ENCODE measurements at places on chromosomes 1 and 21.
A peak's percentile ranks its signal among the peaks of the same experiment; 100 is the strongest.

DNA sequence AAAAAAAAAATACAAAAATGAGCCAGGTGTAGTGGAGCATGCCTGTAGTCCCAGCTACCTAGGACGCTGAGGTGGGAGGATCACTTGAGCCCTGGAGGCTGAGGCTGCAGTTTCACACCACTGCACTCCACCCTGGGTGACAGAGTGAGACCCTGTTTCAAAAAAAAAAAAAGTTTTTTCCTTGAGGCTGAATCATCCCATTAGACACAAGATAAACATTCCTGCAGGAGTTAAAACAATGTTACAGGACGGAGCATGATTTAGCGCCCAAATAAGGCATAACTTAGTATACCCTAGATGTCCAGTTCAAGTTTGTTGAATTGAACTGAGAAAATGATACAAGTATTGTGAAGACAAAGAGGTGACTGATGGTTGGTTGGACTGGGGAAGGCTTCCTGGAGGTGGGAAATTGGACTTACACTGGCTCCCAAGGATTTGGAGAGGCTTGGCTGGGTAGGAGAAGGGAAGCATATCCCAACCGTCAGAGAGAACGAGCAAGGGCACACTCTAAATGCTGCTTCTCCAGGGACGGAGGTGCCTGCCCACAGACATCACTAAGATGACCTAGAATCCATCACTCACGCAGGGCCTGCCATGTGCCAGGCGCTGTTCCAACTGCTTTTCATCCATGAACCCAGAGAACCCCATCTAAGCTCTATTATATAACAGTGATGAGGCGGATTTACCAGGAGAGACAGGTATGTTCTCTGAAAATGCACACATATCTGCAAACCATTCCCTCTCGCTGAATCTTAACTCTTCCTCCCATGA lies 610.6 kb downstream of the KIF26B start:
- DNase-seq: no peak

GRCh38 chr1:71638081-71638766 lies 557.4 kb upstream of the ZRANB2 start:
- no peak for DNase-seq

DNA sequence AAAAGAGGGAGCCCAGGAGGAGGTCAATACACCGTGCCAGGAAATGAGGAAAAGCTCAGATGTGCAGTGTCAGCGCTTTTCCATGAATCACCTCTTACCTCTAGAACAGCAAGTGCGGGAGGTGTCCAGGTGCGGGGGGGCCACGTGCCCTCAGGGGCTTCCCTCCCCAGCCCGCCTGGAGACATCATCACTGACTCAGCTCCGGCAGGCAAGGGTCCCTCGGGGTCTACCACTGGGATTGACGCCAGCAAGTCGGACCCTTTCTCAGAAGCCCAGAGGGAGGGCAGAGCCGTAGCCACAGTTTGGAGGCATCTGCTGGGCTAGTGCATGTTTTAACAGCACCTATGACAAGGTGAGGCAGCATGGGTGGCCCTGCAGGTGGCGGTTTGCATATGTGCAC lies 67.4 kb upstream of the TRAPPC10 start:
- no peak for DNase-seq

GRCh38 chr1:174956976-174957375 lies 42.8 kb upstream of the CACYBP start:
- no peak for DNase-seq

- DNase-seq: peak; percentile 72
Observed at GRCh38 chr1:182143154-182143657, 81.7 kb upstream of the ZNF648 start.

DNA sequence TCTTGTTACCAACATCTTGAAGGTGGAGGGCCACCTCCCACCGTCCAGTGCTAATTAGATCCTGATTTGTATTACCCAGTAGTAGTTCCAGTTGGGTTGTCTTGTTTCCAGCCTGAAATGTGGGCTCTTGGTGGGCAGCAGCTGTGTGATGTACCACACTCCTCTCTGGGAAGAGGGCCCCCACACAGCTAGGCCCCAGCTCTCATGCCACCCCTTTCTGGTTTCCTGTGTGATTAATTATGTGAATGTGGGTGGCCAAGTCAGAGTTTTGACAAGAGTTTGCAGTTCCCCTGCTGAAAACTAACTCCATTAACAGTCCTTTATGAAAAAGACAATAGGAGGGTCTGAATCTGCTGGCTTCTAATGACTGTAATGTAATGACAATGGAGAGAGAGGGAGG lies 3.8 kb downstream of the HMGB4 start:
- DNase-seq: no peak

- DNase-seq: no peak
Observed at GRCh38 chr1:227959325-227959860, 11.7 kb upstream of the WNT9A start.

- DNase-seq: no peak
Observed at GRCh38 chr1:17885663-17886320, 130.7 kb downstream of the ACTL8 start.

- DNase-seq: no peak
Observed at GRCh38 chr1:154222518-154222917, 1.8 kb downstream of the UBAP2L start.

GRCh38 chr1:204341380-204341779 lies 18.3 kb downstream of the PLEKHA6 start:
- DNase-seq: no peak

DNA sequence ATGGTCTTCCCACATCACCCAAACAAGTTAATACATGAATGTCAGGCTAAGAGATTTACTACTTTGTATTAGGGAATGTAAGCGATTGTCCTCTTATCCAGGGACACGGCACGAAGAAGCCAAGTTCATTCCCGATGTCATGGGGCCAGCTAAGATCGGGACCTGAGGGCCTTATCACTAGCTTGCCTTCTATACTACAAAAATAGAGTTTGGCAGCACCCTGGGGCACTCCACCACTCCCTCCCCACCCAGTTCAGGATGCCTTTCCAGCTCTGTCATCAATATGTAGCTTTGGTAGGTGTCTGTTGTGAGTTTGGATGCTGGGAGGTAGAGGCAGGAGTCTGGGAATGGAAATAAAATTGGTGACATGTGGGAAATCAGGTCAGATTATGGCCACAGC lies 197.5 kb downstream of the ATG4C start:
- DNase-seq: no peak

- no peak for DNase-seq
Observed at GRCh38 chr1:10969267-10969970, 43.0 kb upstream of the TARDBP start.

- DNase-seq: no peak
Observed at GRCh38 chr1:94349853-94350252, 68.3 kb upstream of the ABCD3 start.

- no peak for DNase-seq
Observed at GRCh38 chr1:199302554-199302953, 663.7 kb downstream of the PTPRC start.

DNA sequence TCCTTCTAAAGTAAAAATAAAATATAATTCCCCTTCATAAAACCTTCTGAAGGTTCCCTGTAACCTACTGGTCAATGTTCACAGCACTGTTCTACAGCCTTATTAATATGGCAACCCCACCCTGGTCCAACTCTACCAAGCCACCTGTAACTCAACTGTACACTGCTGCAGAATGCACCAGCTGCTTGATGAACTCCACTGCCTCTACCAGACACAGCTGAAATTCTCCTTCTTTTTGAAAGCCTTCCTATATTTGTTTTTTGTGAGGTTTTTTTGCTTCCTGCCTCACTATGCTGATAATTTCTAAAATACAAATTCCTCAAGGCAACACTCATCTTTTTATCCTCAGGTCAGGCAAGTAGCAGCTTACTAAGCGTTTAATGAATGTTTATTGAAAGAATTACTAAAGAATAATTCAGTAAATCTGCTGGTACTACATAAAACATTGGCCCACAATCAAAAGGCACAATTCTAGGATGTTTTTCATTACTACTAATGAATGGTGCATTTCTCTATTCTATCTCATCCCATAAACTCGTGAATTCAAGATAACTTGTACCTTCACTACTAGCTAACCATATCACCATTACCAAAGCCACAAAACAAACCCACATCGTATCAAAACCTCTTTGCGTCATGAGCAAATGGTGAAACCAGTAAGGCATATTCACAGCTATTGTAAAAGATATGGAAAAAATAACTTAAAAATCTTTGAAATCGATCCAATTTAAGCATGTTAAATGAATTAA lies 2.4 kb downstream of the SSX2IP start:
- DNase-seq: no peak

GRCh38 chr21:25062061-25062460 lies 545.2 kb downstream of the MRPL39 start:
- DNase-seq: no peak

GRCh38 chr1:33326785-33327184 lies 5.9 kb upstream of the A3GALT2 start:
- no peak for DNase-seq

GRCh38 chr1:7408771-7409150 lies 362.3 kb upstream of the VAMP3 start:
- no peak for DNase-seq

DNA sequence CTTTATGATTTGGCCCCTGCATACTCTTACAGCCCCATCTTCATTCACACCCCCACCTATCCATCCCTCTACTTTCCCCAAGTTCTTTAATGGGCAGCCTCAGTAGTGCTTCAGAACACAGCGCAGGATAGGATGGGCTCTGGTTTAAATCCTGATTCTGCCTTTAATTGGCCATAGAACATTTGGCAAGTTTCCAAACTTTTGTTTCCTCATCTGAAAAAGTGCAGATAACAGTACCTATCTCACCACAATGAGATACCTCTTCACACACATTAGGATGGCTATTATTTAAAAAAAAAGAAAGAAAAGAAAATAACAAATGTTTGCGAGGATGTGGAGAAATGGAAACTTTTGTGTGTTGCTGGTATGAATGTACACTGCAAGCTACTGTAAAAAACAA lies 142.5 kb upstream of the VANGL1 start:
- DNase-seq: no peak

DNA sequence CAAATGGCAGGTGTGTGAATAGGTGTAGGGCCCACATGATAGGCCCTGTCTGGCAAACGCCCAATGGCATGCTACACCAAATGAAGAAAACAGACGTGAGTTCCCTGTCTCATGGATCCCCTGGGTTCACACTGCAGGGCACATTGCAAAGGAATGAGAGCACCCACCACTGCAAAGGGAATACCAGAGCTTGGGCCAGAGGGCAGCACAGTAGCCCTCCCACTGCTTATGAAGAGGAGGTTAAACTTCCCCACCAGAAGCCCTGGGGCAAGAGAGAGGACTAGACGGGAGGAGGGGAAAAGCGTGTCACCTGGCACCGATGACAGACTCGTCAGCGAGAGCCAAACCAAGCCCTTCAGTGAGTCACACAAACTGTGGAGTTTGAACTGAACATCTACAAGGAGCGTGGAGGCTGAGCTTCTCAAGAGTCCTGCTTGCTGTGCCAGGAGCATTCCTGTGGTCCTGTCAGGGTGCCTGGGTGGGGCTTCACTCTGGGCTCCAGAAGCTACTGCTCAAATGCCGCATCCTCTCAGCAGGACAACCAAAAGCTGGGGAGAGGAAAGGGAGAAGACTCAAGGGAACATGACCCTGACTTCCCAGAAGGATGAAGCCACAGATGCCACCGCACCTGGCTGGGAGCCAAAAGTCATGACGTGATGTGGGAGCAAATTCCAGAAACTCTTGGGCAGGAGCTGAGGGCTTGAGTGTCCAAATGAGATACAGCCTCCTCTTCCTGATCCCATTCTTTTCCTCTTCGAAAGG lies 61.1 kb downstream of the TOMM20 start:
- no peak for DNase-seq

- DNase-seq: no peak
Observed at GRCh38 chr21:36059823-36060158, 535 bp downstream of the SETD4 start.

- no peak for DNase-seq
Observed at GRCh38 chr21:29787361-29787909, 152.4 kb downstream of the GRIK1 start.

DNA sequence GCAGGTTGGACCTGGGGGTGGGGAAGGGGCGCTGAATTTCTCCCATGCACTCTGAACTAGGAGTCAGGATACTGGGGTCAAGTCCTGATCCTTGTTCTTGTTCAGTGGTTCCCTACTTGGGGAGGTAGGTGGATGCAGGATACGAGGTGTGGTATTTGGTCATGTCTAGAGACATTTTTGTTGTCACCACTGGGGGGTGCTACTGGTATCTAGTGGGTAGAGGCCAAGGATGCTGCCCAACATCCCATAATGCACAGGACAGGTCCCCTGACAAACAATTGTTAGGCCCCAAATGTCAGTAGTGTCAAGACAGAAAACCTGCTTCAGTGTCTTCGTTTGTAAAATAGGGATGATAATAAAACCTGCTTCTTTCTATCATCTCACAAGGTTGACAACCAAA lies 259.0 kb upstream of the FOXD3 start:
- no peak for DNase-seq

Data from activated T-helper 1 cell treated with anti-CD3 and anti-CD28 coated beads, Interleukin-2, amount 50 U/mL, for 16 hours (primary cell).